Activated CD8-positive, alpha-beta memory T cell treated with anti-CD3 and anti-CD28 coated beads for 4 hours (primary cell): ENCODE measurements at places on chromosomes 12 and 14.

GRCh38 chr14:81884382-81884781, 350.7 kb upstream of the SEL1L start:
- no peak for DNase-seq

DNA sequence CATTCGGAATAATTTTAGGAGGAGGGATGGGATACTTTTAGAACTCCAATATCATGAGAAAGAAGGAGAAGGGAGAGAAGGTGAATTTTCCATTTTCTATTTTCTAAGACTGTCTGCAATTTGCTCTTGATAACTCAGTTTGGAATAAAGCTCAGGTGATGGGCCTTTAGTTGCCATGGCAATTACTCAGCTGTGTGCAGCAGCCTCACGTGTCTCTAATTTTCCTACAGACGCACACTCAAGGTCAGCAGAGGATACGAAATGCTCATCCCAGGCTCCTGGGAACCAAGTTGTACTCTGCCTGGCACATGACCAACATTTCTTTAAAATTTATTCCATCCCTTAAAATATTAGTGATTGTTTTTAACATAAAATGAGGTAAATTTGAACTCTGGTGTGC, 76.7 kb downstream of the TTC8 start:
- no peak for DNase-seq

DNA sequence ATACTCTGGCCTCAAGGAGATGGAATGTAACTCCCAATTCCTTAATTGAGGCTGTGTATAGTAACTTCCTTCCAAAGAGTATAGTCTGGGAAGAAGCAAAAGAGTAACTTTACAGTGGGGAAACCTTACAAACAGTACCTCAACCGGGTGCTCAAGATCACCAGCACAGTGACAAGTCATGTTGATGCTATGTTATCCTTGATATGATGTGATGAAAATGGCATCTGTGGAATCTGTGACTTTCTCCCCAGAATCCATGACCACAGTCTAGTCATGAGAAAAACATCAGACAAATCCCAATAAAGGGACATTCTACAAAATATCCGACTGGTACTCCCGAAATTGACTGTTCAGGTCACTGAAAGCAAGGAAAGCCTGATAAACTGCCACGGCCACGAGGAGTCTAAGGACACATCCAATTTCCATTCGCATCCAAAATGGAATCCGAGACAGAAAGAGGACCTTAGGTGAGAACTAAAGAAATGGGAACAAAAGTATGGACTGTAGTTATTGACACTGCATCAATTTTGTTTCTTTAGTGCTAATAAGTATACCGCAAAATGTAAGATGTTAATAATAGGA, 97.3 kb upstream of the FRMD6 start:
- DNase-seq = no peak

GRCh38 chr12:23025372-23026016, 400.5 kb downstream of the ETNK1 start:
- DNase-seq = no peak

DNA sequence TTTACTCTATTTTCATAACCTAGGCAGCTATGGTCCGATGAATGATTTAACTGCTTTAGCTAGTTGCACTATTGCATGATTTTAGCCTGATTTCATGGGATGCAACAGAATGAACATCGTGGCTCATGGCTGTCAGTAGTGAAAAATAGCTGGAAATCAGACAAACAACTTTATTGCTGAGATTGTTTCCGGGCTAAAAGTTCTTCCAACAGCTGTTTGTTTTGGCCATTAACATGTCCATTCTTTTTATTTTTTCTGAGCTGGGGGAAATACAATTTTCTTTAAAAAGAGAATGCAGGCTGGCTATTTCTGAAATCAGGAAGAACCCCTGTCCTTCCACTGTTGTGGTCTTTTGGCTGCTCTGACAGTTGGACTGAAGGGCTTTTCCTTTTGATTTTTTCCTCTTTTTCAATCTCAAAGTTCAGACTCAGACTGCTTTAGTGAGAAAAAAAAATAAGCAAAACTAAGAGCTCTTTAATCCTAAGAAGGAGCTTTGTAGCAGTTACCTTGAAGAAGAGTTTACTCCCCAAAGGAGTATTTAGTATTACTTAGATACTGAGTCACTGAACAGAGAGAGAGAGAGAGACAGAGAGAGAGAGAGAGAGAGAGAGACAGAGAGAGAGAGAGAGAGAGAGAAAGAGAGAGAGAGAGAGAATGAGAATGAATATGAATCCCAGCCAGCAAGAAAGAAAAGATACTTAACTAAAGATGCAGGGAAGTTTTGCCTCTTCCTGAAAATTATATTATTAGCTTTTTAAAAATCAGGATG, at the start of gene NAV3:
NAV3 (plus strand) TSS at position 312 of the 769 bp plus-strand sequence. CDS start 568 bp downstream, outside the sequence.
- no peak for DNase-seq

- DNase-seq = no peak
Observed at GRCh38 chr12:97299847-97300246, 162.8 kb upstream of the RMST start.

- DNase-seq = no peak
Observed at GRCh38 chr12:32558903-32559302, 120.2 kb upstream of the DNM1L start.

GRCh38 chr14:105167303-105168092, 1.1 kb downstream of the JAG2 start:
- DNase-seq = no peak

GRCh38 chr14:88933191-88933590, 108.7 kb downstream of the TTC8 start:
- no peak for DNase-seq

DNA sequence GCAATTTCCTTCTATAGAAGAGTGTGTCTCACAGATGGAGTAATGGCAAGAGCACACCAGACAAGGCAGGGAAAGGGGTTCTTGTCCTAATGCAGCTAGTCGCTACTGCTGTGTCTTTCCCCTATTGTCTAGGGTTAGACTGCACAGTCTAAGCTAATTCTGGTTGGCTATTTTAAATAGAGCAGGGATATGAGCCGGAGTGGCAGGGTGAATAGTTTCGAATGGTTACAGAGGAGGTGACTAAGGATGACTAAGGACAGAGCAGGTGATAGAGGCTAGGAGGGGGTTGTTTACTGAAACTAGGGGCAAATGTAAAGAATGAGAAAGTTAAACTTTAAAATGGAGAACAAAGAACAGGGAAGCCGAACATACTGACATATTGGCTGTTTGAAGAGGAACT, 25.6 kb upstream of the CPNE8 start:
- no peak for DNase-seq

GRCh38 chr12:91171476-91171875, 11.1 kb downstream of the DCN start:
- no peak for DNase-seq

DNA sequence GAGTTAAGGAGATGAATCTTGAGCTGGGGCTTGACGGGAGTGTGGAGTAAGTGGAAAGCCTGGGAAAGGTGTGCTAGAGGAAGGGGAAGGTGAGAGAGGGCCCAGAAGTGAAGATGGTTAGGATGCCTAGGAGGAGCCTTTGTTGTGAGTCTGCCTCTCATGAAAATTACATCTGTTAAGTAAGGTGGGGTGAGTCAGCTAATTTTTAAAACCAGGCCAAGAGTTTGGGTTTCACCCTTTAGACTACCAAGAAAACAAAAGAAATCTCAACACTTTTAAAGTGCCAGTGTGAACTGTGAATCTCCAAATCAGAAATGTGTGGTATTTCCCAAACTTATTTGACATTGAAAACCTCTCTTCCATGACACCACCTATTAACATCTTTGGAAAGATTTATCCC, 185.2 kb downstream of the CRADD start:
- DNase-seq = no peak

DNA sequence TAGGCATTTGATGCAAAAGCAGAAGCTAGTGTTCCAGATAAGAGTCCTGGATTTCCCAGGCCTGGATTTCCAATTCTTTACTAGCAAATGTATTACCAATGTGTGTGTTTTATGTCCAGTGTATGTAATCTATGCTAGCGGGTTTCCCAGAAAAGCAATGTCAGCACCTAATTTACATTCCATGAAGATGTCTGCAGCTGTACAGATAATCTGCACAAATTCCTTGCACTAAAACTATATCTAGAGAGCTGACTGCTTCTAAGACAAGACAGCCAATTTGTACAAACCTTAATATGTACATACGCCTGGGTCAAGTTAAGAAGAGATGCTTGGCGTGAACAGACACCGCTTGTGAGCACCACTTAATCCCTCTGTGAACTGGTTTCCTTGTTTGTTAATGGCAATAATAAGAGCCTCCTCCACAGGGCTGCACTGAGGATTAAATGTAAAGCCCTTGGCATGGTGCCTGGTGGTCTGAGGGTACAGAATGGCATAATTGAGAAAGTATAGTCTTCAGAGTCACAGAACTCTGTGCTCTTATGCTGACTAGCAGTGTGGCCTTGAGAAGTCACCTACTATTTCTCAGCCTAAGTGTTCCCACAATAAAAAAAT, 185.6 kb downstream of the EPS8 start:
- DNase-seq = no peak

GRCh38 chr12:90794212-90794611, 160.8 kb downstream of the CCER1 start:
- DNase-seq = no peak

DNA sequence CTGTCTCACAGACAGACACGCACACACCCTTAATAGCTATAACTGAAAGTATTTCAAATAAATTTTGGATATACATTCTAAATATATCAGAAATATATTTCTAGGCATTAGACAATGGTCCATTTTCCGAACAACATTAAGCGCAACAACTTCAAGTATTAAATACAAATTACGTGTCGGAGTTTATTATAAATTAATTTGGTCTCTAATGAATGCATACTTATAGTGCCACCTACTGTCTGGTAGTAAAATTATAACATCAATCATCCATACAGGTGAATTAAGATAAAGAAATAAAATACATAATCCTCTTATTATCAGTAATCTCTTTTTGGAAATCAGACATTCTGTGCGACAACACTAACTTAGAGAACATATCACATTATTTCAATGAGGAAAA, 27.2 kb upstream of the CMAS start:
- DNase-seq = no peak

DNA sequence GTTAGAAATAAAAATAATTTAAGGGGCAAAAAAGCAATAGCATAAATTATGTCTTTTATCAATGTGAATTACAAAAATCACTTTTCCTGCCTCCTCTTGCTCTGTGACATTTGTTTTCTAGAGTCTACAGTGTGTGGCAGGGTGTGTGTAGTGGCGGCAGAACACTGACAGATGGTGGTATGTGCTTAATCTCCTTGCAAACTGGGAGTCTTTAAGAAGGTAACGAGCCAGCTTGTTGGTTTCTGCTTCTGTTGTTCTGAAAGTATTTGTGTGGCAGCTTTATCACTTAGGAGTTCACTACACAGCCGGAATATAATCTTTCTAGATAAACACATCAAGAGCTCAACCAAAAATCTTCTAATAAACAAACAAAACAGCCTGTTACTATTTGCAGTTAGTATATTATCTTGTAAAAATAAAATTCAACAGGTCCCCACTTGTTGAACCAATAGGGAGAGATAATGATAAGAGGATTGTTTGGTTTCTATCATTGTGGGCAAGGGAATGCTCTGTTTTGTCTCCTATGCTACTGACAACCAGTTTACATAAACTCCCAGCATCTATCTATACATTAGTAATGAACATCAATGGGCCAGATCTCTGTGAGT, 13.0 kb downstream of the CDKL1 start:
- DNase-seq = no peak

DNA sequence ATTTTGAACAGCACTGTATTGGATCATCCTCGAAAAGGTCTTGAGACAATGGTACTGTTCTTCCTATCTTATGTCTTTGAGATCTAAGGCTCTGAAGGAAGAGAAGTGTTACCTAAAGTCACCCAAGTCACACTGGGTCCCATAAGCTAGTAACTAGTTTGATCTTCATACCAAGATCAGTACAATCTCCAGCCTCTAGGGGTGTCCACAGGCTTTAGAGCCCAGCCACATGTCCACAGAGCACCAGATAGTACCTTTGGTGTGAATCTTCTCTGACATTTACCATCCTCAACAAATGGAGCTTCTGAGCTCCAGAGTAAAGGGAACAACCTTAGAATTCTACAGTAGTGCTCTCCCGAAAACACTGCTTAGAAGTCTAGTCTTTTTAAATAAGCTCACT, 78.7 kb downstream of the KSR2 start:
- DNase-seq = no peak

- no peak for DNase-seq
Observed at GRCh38 chr14:61452452-61452851, 131.1 kb downstream of the PRKCH start.

DNA sequence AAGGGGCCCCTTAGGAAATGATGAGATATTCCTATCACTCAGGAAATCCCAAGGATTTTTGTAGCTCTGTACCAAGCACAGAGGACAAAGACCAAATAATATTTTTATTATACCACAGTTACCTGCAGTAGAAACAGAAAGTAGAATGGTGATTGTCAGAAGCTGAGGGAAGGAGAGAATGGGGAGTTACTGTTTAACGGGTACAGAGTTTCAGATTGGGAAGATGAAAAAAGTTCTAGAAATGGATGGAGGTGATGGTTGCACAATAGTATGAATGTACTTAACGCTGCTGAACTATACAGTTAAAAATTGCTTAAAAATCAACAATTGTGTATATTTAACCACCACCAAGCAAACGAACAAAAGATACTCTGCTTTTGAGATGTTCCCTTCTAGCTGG, 24.1 kb downstream of the FLVCR2 start:
- DNase-seq = no peak

GRCh38 chr12:112823582-112824149, 32.1 kb downstream of the RPH3A start:
- DNase-seq = no peak

- no peak for DNase-seq
Observed at GRCh38 chr14:37417151-37417550, 177.9 kb downstream of the FOXA1 start.

- DNase-seq = no peak
Observed at GRCh38 chr12:26229910-26230309, 34.5 kb downstream of the SSPN start.

GRCh38 chr14:64293976-64294671, at the start of gene ESR2:
TSS of gene ESR2 (minus strand) at chr14:64294371. CDS start at chr14:64282985, 11,386 bp downstream.
- DNase-seq = no peak

DNA sequence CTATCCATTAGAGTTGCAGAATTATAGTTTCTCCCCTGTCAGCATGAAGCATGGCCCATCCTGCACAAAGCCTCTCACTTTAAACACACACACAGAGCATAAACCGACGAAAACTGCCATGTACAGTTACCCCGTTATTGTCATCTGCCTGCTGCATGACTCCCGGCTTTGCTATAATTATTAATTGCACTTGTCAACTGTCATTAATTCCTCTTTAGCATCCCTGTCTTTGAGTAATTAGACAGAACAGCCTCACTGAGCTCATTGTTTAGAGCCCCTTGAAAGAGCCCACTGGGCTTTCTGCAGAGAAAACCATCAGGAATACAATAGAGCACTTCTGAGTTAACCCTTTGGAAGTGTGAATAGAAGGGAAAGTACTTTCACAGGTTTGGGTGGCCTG, 307.2 kb upstream of the SOX5 start:
- no peak for DNase-seq

DNA sequence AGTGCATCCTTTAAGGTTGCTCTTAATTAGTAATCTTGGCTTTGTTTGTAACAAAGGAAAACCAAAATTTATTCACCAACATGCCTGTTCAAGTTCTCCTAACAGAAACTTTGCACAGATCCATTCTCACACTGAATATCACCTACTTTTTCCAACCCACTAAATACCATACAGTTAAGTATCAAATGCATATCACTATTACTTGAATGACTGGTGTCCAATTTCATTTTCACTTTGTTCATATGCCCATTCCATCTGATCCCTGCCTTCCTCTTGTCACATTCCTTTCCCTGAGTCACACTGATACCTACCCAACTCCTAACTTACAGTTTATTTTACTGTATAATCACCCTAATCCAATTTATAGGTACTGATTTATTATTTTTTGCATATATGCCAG, 286.4 kb downstream of the NELL2 start:
- DNase-seq = no peak

- DNase-seq = no peak
Observed at GRCh38 chr12:93318720-93319522, 58.8 kb upstream of the NUDT4 start.
